Activated gamma-delta T cell treated with anti-CD3 and anti-CD28 coated beads, Interleukin-2, amount 50 U/mL, for 16 hours (primary cell): ENCODE measurements at places on chromosomes 12 and 14.

DNA sequence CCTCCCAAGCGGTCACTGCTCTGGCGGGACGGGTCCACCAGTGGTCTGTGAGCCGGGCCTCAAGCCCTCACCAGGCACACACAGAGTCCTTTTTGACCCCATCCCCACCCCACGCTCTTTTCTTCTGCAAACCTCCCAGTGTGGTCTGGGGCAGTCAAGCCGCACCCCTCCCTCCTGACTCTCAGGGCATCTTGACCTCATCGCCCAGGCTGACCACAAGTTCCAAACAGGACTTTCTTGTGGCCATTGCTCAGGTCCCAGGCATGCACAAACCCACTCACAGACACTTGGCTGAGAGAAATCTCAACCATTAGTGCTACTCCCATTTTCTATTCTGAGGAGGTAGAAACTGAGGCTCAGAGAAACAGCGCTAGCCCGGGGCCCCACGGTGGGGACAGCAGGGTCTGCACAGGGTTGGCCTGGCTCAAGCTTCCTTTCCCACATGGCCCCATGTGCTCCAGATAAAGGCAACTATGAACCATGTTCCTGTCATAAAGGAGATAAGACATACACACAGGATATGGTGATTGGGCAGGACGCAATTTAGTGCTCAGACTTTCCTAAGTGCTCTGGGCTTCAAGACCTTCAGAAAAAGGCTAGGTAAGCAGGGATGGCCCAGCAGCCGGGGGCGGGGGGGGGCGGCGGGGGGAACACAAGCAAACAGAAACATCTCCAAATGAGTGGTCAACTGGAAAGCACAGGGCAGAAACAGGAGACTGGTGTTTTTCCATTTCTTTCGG, 69.6 kb downstream of the ITPK1 start:
- DNase-seq: no peak

GRCh38 chr14:94129758-94130414, 482 bp upstream of the IFI27L2 start:
- DNase-seq: no peak

DNA sequence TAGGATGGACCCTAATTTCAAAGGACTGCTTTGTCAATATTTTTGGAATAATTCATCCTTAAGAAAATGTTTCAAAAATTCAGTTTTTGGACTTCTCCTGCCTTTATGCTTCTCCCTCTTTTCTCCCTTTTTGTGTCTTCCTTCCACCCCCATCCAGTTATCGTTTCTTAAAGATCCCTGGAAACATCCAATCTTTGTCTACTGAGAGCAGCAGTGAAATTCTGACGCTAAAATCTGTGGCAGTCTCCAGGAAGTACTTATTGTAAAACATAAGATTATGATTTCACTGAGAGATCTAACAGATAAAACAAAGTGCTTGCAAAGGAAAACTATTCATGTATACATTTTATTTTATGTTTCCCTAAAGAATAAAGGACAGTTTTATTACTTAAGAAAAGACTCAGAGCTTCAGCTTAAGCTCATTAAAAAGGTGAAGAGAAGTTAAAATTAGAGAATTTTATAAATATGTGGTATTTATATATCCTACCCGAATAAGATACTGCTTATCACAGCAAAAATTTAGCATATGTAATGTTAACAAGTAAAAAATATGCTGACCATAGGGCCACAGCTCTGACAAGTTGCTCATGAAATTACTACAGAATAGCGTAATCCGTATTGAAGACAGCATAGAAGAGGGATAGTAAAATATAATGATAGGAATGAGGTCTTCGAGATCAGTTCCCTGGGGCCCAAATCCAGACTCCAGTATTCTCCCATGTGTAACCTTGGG, 6.9 kb downstream of the FRMD6 start:
- no peak for DNase-seq

- no peak for DNase-seq
These were observed 86.3 kb downstream of the EML5 start for GRCh38 chr14:88706425-88706824.

GRCh38 chr12:94140556-94140955, 7.8 kb upstream of the PLXNC1 start:
- DNase-seq: no peak

DNA sequence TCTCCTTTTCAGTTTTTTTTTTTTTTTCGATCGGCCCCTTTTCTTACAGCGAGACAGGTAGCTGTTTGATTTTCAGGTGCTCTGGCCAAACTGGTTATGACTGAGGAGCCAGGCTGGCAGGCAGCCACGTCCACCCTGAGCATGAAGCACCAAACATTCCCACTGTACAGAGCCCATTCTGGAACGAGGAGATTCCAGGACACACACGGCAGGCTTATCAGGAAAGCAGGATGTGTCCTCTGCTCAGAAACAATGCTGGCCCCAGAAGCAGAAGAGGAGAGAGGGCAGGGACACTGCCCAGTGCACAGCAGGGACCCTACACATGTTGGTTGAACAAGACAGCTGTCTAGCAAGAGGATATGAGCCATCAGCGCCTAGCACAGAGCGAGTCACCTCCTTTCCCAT, 3.7 kb upstream of the KRT2 start:
- no peak for DNase-seq

GRCh38 chr14:101462726-101463565, 98.3 kb upstream of the DIO3 start:
- no peak for DNase-seq

DNA sequence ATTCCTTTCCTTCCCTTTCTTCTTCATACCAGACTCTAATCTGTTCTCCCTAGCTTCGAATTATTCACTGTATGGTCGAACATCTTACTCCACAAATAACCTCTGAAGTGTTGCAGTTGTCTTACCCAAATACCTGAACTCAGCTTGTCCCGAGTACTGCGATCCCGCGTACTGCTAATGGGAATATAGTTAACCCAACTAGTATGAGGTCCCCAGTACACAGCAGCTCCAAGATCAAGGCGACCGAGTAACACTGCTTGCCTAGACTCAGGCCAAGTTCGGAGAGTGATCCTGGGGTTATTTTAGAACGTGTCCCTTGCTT, 462 bp upstream of the ETNK1 start:
- no peak for DNase-seq

GRCh38 chr12:22491034-22491433, 53.3 kb downstream of the C2CD5 start:
- DNase-seq: no peak

DNA sequence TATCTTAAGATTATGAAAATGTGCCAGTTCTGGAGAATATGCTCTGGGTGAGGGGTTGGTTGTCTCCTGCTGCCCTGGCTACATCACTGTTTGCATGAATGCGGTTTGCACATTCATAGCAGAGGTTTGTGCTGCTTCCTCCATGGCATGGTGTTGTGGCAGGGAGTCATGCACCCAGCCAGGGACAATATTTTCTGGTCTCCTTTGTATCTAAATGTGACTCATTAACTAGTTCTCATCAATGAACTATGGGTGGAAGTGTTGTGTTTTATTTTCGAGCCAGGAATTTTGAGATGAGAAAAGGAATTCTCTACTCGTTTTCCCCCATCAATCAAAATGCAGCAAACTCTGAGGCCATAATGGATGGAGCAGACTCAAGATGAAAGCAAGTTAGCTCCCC, 527.3 kb downstream of the SNAPC1 start:
- no peak for DNase-seq

DNA sequence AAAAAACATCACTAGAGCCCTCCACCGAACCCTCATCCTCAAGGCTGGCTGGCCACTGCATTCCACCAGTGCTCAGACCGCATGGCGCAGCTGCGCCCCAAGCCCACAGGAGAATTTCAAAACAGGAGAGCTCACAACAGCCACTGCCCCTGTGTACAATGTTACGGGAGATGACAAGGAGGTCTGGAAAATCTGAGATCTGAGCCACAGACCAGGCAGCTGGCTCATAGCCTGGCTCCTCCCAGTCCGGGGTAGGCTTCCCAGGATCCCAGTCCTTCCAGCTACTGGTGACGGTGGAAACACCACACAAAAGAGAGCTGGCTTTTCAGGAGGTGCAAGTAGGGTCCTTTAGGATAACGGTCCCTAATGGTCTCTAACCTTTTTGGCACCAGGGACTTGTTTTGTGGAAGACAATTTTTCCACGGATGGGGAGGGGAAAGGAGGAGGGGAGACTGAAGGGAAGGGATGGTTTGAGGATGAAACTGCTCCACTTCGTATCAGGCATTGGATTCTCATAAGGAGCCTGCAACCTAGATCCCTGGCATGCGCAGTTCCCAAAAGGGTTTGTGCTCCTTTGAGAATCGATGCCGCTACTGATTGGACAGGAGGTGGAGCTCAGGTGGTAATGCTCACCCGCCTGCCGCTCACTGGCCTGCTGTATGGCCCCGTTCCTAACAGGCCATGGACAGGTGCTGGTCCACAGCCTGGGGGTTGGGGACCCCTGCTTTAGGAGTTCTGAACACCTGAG, 23.0 kb upstream of the NRDE2 start:
- DNase-seq: no peak

- no peak for DNase-seq
These were observed 39.9 kb upstream of the GPR132 start for GRCh38 chr14:105105158-105105557.

DNA sequence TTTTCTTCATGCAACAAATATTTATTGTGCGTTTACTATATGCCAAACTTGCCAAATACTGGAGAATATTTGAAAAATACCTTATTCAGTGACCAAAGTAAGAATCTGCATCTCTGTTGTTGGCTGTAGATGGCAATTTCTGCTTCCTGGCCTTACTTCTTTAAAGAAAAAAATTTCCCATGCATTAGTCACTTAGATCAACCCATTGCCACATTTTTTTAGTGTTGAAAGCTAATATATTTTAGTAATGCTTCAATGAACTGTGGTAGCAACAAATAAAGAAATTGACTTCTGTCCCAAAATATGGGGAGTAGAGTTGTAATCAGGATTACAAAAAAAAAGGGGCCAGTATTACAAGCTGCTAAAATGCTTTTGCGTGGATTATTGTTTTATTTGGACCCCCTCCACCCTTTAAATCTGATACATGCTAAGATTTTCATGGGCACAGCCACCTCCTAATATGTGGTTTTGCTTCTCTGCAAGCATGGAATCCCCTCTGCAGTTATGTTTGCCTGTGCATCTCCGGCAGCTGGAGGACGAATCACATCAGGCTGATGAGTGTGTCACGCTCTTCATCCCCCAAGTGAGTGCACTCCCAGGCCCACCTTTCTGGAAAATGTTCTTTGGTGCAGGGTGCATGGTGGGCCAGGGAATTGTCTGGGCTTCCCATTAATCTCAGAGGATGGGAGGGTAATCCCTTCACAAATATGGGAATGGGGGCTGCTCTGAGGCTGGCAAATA, 38.1 kb upstream of the PTCSC3 start:
- DNase-seq: no peak

- DNase-seq: no peak
These were observed 127.6 kb upstream of the TMCC3 start for GRCh38 chr12:94777936-94778335.

- DNase-seq: no peak
These were observed 88.1 kb downstream of the PPP2R5E start for GRCh38 chr14:63454863-63455622.

- no peak for DNase-seq
These were observed 51.8 kb downstream of the PPP1R36 start for GRCh38 chr14:64601571-64601970.

DNA sequence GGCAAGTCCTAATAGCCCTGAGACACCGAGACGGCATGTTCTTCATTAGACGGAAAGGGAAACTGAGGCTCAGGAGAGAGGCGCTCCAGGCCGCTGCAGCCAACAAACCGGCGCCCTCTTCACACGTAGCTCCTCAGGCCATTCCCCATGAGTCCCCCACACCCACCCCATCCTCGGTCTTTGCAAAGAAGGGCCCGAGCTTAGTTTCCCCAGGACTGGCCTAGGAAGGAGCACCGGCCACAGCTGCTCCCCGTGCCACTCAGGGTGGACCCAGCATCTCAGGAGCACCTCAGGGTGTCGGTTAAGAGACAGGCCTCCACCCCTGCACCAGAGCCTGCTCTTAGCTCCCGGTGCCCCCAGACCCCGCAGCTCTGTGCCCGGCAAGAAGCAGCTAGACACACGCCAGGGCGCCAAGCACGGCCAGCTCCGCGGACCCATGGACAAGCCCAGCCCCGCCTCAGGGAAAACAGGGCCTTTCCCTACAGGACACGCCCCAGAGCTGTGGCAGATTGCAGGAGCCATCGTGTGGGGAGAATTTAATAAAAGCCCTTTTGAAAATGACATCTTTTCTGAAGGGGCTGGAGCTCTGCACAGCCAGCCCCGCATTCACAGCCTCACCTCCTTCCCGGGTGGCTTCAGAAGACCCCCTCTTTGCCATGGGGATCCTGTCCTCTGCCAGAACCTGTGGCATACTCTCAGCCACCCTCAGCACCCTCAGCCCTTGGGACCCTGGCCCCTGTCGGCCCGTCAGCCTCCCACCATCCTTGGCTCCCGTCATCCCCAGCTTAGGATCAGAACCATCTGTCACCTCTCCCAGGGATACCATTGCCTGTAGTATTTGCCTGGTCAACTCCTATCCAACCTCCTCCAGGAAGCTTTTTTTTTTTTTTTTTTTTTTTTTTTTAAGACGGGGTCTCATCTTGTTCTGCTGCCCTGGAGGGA, 59.7 kb downstream of the LGMN start:
- DNase-seq: no peak

GRCh38 chr12:101939306-101939705, 61.9 kb downstream of the DRAM1 start:
- DNase-seq: no peak

- no peak for DNase-seq
These were observed 1.3 kb downstream of the TAS2R30 start for GRCh38 chr12:11133162-11133561.

DNA sequence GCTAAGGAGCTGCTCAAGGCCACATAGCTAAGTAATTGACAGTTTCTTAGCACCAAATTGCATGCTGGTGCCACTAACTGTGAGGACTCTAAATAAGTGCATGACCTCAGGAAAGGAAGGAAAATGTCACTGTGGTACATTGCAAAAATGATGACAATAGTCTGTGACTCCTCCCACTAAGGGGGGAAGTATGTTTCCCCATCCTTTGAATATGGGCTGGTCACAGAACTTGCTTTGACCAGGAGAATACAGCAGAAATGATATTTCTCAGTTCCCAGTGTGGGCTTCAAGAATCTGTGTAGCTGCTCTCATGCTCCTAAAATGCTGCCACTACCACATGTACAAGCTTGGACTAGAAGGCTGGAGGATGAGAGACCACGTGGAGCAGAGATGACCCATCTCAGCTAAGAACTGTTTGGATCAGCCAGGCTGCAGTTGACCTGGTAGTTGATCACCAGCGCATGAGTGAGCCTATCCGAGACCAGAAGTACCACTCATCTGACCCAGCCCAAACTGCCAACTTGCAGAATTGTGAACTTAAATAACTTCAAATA, 42.2 kb upstream of the NOS1 start:
- DNase-seq: no peak

DNA sequence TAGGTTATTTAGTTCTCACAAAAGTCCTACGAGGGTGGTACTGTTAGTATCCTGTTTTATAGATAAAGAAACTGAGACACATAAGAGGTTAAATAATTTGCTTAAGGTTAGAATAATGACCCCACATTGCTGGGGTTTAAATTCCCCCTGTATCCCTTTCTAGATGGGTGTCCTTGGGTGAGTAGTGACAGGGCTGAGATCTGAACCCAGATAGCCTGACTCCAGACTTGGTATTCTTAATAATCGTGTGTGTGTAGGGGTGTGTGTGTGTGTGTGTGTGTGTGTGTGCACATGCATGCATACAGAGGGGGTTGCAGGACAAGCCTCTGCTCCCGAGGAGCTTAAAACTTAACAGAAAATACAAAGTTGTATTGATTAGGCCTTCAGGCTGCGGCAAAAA, 96.7 kb upstream of the PSMC1 start:
- no peak for DNase-seq

- DNase-seq: no peak
These were observed 20.5 kb downstream of the BRI3BP start for GRCh38 chr12:125013816-125014442.
